ENCODE measurements at places on chromosomes 7 and 10. TPM values are rescaled to one million over a fixed set of nuclear protein-coding genes. Genes with fewer than 3 reads are reported as not detected.

The TAS2R5 gene
- 0.79 TPM for total RNA-seq

The CRTAC1 gene
- not detected for total RNA-seq

The CDH23 gene
- 0.35 TPM for total RNA-seq

The VPS41 gene
- total RNA-seq, result 28.5 TPM

The LRRC17 gene
- 2.0 TPM for total RNA-seq

The AQP1 gene
- not detected for total RNA-seq

The PSPH gene
- 50.4 TPM for total RNA-seq

The POMZP3 gene
- total RNA-seq, result 3.6 TPM

The CNNM1 gene
- total RNA-seq, result not detected

The GPR141 gene
- 5.6 TPM for total RNA-seq

The MTERF1 gene
- 8.4 TPM for total RNA-seq

The CYP2E1 gene
- not detected for total RNA-seq

The FAM237B gene
- total RNA-seq, result not detected

The RAPGEF5 gene
- 3.3 TPM for total RNA-seq

The CAV1 gene
- total RNA-seq, result 428 TPM

The CYP2C18 gene
- total RNA-seq, result 3.2 TPM

The GRM3 gene
- total RNA-seq, result not detected

The ATOH7 gene
- not detected for total RNA-seq

The TIAL1 gene
- 43.7 TPM for total RNA-seq

The CYP26C1 gene
- not detected for total RNA-seq

The LIPF gene
- total RNA-seq, result not detected

The NEUROG3 gene
- total RNA-seq, result not detected

The PRSS37 gene
- not detected for total RNA-seq

The PVRIG gene
- not detected for total RNA-seq

The COL17A1 gene
- total RNA-seq, result 507 TPM

The VWDE gene
- 5.1 TPM for total RNA-seq

The PAOX gene
- 5.0 TPM for total RNA-seq

The MYH16 gene
- total RNA-seq, result 1.2 TPM

The CNTNAP2 gene
- 4.3 TPM for total RNA-seq

The PRSS1 gene
- not detected for total RNA-seq

The SPDYE11 gene
- total RNA-seq, result not detected

The TFEC gene
- total RNA-seq, result not detected

The NME8 gene
- total RNA-seq, result not detected

The ASB4 gene
- not detected for total RNA-seq

The OPN1SW gene
- total RNA-seq, result not detected

The GLI3 gene
- total RNA-seq, result 2.8 TPM

The WNT16 gene
- total RNA-seq, result not detected

The MBL2 gene
- total RNA-seq, result not detected

The SEC31B gene
- total RNA-seq, result 0.42 TPM

The HOXA6 gene
- total RNA-seq, result not detected

The GPR26 gene
- total RNA-seq, result not detected

The CHCHD3 gene
- 46.7 TPM for total RNA-seq

The NRCAM gene
- 1.1 TPM for total RNA-seq

The SLC35G1 gene
- 3.6 TPM for total RNA-seq

The MINDY4 gene
- 0.56 TPM for total RNA-seq

The RET gene
- total RNA-seq, result 0.37 TPM

The MAP3K8 gene
- total RNA-seq, result 2.7 TPM

The PLEKHS1 gene
- not detected for total RNA-seq

The HDAC9 gene
- 1.9 TPM for total RNA-seq

The FAM180A gene
- total RNA-seq, result not detected

The LARP4B gene
- total RNA-seq, result 32.7 TPM

The SNX10 gene
- total RNA-seq, result 1.6 TPM
